ENCODE measurements at places on chromosomes 7 and 10. TPM values are rescaled to one million over a fixed set of nuclear protein-coding genes. Genes with fewer than 3 reads are reported as not detected.

- no peak for DNase-seq
Measured at GRCh38 chr10:59391060-59391459, 28.7 kb upstream of the FAM13C start.

ADRB1 gene
- total RNA-seq, result 0.47 TPM

- DNase-seq, result no peak
Measured at GRCh38 chr10:113187063-113187777, 237.2 kb downstream of the TCF7L2 start.

DNA sequence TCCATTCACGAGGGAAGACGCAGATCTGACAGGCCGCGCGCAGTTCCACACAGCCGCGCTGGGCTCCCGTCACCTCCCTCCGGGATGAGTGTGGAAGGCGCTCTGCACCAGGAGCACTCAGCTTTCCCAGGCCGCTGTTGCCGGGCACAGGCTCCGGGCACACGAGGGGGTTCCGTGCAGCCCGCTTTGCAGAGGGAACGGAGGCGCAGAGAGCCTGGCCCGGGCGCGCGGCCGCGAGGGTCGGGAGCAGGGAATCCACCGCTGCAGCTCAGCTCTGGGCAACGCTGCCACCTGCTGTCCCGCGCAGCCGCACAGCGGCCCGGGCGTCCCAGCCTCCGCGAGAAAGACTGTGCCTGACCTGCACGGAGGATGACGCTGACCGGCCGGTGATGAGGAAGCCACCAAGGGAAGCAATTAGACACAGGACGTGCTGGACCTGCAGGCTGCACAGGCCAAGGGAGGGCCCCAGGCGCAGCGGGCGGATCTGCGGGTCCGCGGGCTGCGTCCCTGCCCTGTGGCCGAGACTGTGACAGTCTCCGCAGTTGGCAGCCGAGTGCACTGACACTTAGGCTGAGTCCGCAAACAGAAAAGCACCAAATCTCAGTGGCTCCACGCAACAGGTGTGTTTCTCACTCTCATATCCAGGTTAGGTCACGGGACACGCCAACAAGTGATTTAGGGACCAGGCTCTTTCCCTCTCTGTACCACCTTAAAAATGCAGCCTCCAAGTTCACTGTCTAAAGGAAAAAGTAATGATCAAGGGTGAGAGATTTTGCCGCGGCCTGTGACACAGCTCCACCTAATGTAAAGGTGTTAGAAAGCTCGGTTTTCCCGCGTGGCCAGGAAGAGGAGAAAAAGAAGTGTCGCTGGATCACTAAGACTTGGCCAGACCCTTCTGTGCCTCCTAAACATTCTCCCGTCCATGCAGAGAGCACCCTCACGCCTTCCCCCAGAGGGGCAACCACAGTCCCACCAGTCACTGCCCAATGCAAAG, 94.5 kb downstream of the SEC61G start:
- peak; percentile 88 for DNase-seq

DNA sequence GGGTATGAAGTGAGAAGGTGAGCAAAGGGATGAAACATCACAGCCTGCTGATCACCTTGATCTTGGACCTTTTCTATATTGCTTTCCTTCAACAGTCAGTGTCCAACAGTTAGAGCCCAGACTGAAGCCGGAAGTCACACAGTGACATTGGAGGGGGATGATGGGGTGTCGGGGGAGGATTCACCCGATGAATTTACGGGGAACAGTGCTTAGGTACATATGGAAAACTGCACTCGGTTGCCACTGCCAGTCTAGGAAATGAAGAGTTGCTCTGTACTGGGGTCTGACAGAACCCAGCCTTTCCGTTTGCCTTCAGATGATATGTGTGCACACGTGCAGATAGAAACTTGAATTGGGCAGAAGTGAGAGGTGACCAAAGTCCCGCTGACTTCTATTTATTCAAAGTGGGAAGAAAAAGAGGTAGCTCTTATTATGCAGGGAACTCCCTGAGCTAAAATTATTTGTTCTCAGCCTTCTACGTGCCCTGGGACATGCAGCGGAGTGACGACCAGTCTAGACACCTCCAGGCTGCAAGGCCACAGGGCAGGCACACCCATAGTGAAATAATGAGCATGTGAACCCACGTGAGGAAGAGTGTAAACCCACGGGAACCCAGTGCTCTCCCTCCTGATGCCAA, 107.2 kb upstream of the INHBA start:
- DNase-seq, result no peak

GRCh38 chr10:103077491-103078308, 115.4 kb downstream of the NT5C2 start:
- DNase-seq, result no peak

- no peak for DNase-seq
Measured at GRCh38 chr10:86970162-86970981, 2.1 kb downstream of the ADIRF start.

GRCh38 chr10:101601541-101601940, 13.4 kb downstream of the DPCD start:
- no peak for DNase-seq

LIPF gene
- not detected for total RNA-seq

Data from Calu3 (cell line).